Activated CD8-positive, alpha-beta memory T cell treated with anti-CD3 and anti-CD28 coated beads, Interleukin-2, amount 10 ng/mL, durations not matched to agents 7 days and 5 days (primary cell): ENCODE measurements at places on chromosomes 16 and 17.
A peak's percentile ranks its signal among the peaks of the same experiment; 100 is the strongest.

- no peak for DNase-seq
Observed at GRCh38 chr16:72985148-72985941, 62.6 kb downstream of the ZFHX3 start.

- no peak for DNase-seq
Observed at GRCh38 chr17:62628831-62629555, 1.5 kb downstream of the MRC2 start.

- DNase-seq: peak; percentile 96
Observed at GRCh38 chr17:50151041-50151936, 812 bp upstream of the PPP1R9B start.

- DNase-seq: no peak
Observed at GRCh38 chr17:70314096-70314495, 144.8 kb downstream of the KCNJ2 start.

- DNase-seq: no peak
Observed at GRCh38 chr16:81567987-81568748, 123.6 kb downstream of the CMIP start.

- DNase-seq: peak; percentile 56
Observed at GRCh38 chr17:40168262-40168832, 8.9 kb upstream of the RAPGEFL1 start.

DNA sequence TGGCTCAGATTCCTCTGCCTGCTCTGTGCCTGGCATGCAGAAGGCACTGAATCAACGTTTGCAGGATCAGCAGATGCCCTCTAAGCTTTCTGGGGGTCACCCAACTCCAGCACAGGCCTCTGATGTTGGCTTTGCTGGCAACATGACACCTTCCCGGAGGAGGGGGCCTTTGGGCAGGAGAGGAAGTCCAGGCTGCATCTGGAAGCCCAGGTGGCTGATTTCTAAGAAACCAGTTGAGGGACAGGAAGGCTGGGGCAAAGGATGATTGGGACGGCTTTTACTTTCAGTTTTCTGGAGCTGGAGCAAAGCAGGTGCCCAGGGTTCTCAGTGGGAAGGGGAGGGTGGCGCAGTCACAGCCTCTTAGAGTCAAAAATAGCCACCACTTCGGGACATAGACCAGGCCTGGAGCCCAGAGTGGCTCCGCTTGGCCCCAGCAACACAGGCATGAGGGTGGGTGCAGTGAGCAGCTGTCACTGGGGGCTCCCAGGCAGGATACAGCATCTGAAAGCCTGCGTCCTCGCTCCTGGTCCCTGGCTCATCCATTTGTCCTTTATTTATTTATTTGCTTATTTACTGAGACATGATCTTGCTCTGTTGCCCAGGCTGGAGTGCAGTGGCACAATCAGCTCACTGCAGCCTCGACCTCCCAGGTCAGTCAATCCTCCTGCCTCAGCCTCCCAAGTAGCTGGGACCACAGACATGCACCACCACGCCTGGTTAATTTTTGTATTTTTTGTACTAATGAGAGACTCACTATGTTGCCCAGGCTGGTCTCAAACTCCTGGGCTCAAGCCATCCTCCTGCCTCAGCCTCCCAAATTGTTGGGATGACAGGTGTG, 15.1 kb downstream of the SOCS1 start:
- peak; percentile 59 for DNase-seq

DNA sequence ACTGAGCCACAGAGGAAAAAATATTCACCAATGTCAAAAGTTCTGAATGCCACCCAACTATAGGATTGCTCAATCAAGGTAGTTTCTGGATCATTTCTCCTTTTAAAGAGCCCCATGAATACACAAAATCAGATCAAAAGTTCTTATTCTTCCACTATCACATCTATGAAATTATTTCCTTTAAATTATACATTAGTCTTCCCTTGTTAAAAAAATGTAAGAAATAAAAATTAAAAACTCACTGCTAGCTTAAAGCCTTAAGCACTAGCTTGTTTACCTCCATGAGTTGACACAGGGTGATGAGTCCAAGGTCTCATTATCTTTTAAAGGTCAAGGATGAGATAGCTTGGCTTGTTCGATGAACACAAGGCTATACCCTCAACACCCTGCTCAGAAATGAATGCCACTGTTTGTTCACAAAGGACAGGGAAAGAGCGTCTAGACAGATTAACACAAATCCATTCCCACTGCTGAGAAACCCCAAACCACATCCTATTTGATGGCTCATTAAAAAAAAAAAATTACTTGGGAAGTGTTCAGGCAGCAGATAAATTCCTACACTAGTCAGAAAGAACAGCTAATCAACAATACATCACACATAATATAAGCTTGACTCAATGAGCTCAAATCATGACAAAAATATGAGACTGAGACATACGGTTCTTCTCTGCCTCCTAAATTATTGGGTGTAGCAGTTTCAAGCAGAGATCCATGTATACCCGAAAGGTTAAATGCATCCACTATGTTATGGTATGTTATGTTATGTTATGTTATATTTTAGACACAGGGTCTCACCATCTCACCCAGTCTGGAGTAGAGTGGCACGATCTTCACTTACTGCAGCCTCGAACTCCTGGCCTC, 118.9 kb downstream of the PARN start:
- no peak for DNase-seq

- DNase-seq: no peak
Observed at GRCh38 chr16:89378947-89379771, 111.2 kb downstream of the ANKRD11 start.

DNA sequence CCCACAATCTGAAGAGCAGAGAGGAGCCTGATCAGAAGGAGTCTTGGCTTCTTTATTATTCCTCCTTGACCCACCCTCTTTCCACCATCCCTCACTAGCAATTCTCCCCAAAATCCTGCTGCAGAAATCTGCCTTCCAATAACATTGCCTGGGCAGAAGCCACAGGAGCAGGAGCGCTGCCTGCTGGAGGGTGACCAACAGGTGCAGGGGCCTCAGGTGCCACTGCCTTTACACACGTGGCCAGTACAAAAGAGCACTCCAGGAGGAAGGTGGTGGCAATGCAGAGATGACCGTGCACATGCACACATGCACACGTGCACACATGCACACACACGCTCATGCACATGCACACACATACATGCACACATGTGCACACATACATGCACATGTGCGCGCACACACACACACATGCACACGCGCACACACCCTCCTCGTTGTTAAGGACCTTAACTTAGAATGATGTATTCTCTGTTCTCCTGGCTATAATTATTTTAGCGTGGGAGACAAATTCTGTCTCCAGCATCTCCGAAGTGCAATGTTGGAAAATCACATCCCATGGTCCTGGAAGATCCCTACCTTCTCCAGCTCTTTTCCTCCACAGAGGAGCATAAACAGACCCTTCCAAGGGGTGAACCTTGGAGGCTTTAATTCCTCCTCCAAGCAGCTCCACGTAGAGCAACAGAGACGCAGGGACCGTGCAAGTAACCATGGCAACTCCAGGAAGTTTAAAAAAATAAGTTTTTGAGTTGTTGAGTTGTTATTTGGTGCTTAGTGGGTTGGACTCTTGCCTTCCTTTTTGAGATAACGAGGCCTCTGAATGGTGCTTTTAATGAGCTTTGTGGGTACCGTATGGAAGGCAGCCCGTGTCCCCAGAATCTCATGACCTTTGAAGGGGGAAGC, 12.6 kb downstream of the RBFOX3 start:
- DNase-seq: no peak

GRCh38 chr17:43085474-43085873, 39.7 kb downstream of the BRCA1 start:
- DNase-seq: no peak

DNA sequence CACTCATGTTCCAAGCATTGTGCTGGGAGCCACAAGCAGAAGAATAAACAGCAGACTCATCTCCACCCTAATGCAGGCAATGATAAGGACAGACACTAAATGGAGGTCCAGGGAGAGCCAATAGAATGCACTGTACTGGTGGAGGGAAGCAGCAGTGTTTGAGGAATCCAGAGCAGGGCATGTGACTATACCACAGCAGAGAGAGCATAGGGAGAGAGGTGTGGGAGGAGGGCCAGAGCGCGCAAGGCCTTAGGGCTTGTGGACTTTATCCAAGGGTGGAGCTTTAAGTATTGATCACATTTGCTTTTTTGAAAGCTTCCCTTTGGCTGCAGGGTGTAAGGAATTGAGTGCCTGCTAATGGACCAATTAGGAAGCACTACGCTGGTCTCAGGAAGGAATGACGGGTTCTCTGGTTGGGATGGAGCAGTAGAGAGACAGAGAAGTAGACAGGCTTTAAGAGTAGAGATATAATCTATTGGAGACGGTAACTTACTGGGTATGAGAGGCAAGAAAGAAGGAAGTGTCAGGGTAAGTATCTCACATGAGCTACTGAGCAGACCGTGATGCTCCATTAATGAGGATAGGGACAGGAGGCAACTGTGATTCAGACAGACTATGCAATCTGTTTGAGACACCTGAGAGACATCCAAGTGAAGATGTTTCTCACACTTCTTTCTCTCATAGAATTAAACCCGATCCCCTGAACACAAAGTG, 82.2 kb downstream of the MYO1D start:
- no peak for DNase-seq

DNA sequence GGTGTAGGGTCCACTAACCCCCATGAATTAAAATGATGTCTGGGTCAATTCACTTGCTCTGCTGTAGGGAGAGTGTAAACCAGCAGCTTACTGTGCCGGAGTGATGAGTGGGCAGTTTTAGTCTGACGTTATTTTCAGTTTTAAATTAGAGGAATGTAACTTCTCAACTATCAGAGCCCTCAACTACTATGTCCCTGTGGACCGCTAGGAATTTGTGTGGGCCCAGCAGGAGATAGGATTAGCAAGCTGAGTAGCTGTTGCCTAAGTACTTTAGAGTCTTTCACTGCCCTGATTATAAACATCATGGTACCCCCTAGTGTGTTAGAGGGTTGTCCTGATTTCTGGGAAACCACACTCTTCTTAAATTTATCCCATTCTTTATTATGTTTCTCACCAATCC, 11.4 kb downstream of the MARVELD3 start:
- DNase-seq: no peak

DNA sequence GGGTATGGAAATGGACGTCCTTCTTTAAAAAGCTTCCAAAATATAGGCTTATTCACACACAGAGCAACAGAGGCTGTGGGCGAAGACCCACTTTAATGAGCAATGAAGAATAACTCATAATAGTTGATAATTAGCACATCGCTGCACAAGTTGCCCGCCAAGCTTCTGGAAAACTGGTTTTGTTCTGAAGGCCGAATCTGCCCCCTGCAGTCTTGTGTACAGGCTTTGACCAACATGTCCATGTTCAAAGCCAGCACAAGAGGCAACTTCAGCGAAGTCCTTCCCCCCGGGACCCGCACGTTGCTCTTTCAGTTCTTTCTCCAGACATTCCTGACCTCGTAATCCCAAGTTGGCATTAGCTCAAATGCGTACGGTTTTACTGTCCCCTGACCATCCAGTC, 73.3 kb downstream of the IRX5 start:
- no peak for DNase-seq

- no peak for DNase-seq
Observed at GRCh38 chr16:77227745-77228144, 28.5 kb downstream of the SYCE1L start.

DNA sequence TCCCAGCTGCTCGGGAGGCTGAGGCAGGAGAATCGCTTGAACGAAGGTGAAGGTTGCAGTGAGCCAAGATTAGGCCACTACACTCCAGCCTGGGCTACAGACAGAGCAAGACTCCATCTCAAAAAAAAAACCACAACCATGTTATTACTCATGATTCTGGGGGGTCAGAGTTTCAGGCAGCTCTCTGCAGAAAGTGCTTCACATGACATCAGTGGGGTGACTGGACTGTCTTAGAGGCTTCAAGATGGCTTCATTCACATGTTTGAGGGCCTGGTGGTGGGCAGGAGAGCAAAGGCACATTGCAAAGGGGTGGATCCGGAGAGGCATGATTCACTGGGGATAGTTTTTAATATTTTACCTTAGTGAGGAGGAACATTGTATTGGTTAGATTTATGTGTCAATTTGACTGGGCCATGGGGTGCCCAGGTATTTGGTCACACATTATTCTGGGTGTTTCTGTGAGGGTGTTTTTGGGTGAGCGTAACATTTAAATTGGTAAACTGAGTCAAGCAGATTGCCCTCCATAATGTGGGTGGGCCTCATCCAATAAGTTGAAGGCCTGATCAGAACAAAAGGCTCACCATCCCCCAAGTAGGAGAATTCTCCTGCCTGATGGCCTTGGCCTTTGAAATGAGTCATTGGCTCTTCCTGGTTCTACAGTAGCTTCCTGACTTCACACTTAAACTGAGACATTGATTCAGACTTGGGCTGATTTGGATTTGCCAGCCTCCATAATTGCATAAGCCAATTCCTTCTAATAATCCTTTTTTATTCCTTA, 109.8 kb downstream of the GOSR1 start:
- DNase-seq: no peak

- no peak for DNase-seq
Observed at GRCh38 chr16:74280448-74280847, 16.2 kb upstream of the PSMD7 start.

DNA sequence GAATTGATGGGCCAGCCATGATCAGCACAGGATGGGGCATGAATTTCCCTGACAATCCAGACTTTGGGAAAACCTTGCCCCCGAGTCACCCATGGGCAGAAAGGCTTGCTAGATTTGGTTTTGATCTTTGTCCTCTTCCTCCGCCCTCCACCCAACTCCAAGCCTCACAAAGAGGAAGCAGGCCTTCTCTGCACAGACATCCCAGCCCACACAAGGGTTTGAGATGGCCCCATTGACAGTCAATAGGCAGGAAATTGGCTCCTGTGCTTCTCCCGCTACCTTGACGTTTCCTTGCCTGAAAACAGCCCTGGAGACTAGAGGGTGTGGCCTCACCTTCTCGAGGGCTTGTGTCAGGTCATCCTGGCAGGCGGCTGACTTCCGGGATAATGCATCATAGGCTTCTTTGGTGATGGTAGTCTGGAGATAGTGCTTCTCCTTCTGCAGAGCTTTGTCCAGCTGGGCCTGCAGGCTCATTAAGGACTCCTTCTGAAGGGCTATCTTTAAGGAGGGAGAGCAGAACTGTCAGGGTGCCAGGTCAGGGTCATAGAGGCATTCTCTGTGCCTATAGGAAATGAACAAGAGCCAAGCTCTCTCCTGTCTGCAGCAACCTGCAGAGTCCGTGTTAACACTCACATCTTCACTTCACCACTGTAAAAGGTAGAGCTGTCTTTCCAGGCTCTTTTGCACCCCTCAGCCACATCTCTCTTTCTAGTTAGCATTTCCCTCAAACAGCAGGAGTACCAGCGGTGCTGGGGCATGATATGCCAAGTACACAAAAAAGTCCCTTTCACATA, 32.2 kb downstream of the DHX38 start:
- DNase-seq: no peak

DNA sequence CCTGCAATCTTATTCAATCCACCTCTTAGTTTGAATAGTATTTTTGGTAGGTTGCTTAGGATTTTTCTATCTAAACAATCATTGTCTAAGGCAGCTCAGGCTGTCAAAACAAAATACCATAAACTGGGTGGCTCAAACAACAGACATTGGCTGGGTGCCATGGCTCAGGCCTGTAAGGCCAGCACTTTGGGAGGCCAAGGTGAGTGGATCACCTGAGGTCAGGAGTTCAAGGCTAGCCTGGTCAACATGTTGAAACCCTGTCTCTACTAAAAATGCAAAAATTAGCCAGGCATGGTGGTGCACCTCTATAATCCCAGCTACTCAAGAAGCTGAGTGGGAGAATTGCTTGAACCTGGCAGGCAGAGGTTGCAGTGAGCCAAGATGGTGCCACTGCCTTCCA, 126.7 kb downstream of the CYLD start:
- DNase-seq: peak; percentile 7

GRCh38 chr16:31365131-31365865, 10.3 kb downstream of the ITGAX start:
- peak; percentile 57 for DNase-seq
